ENCODE measurements at places on chromosomes 7 and 10.

- no peak for DNase-seq
Measured at GRCh38 chr10:34835908-34836508, 20.9 kb upstream of the PARD3 start.

GRCh38 chr10:53904506-53905241 is 896.4 kb downstream of the PCDH15 start:
- DNase-seq, result no peak

- DNase-seq, result no peak
Measured at GRCh38 chr7:146388928-146389327, 272.3 kb downstream of the CNTNAP2 start.

- no peak for DNase-seq
Measured at GRCh38 chr10:133274751-133275683, 1.7 kb downstream of the ADAM8 start.

- DNase-seq, result no peak
Measured at GRCh38 chr7:14836006-14836405, 66.5 kb downstream of the DGKB start.

DNA sequence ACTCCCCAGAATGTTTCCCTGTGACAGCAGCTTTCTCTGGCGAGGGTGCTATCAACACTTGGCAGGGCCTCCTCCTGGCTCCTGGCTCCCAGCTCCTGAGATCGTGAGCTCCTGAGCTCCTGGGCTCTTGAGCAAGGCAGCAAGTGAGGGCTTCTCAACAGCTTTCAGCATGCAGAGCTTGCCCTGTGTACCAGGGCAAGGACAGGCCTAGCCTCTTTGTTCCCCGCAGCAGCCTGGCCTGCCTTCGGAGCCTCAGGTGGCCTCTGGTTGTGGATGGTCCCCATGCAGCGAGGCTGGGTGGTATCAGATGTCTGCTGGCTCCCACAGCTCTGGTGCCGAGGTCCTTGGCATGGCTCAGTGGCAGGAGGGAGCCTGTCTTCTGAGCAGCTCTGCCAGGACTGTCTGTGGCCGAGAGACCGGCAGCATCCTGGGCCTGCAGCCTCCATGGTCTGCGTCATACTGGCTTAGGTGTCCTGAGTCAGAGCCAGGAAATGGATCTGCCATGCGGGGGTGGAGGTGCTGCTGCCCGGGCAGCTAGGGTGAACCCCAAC is 44.2 kb downstream of the ZMIZ1 start:
- DNase-seq, result no peak

GRCh38 chr7:16817536-16817935 is 12.7 kb upstream of the AGR2 start:
- DNase-seq, result no peak

DNA sequence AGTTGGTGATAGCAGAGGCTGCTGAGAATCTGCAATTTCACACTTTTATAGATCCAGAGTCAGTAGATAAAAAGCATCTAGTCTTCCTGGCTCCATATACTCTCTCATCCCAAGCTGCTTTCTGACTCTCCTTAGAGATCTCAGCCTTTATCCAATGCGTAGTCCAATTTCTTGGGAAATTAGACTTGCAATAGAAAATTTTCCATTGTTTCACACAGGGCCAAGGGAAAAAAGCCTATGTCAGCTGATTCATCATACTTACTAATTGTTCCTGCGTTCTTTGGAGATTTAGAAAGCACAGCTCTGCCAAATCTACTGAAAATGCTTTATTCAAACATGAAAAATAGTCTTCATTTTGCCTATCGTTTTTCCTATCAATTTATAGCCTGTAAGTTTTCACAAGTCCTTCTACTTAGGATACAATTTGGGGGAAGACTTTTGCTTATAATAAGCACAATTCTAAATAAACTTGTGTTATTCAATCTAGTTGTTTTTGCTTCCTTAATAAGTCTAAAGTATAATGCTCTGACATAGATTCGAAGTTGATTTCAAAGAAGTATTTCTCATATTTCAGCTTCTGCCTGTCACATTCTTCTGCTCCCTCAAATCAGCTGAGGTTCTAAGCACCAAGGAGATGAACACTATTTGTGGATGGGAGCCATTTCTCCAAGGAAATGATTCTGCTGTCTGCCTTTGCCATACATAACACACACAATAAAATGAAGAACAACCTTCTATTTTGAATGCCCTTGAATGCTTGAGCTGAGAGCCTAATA is 165.4 kb downstream of the ADAM12 start:
- DNase-seq, result no peak

- DNase-seq, result no peak
Measured at GRCh38 chr7:37322831-37323230, 125.8 kb downstream of the ELMO1 start.

GRCh38 chr7:83677180-83677866 is 28.4 kb upstream of the SEMA3E start:
- peak; percentile 8 for DNase-seq

DNA sequence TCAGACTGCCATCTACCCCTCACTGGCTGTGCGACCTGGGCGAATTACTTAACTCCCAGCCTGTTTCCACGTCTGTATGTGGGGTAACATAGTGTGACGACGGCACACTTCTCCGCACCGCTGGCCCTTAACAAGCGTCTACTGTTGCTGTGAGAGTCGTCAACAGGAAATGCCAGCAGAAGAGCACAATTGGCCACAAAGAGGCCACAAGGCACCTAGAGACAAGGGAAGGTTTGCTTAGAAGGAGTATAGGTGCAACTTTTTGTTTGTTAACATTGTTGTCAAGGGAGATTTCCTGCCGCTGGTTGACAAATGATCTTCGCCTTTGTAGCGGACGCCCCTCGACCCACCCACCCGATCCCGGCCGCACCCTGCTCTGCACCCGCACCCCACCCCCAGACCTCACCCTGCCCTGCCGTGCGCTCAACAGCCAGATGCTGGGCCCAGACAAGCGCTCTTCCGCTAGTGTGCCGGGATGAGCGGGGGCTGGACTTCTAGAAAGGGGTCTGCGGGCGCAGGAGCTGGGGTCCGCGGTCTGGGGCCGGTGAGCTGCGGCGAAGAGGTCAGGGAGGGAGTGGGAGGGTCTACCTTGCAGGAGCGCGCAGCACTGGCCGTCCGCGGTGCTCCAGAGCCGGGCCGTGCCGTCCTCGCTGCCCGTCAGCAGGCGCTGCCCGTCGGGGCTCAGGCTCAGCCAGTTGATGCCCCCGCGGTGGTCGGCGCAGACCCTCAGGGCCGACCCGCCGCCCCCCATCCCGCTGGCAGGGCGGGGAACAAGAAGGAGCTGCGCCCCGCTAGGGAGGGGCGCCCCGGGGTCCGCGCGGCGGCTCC is 785 bp downstream of the WDR86 start:
- DNase-seq, result no peak

DNA sequence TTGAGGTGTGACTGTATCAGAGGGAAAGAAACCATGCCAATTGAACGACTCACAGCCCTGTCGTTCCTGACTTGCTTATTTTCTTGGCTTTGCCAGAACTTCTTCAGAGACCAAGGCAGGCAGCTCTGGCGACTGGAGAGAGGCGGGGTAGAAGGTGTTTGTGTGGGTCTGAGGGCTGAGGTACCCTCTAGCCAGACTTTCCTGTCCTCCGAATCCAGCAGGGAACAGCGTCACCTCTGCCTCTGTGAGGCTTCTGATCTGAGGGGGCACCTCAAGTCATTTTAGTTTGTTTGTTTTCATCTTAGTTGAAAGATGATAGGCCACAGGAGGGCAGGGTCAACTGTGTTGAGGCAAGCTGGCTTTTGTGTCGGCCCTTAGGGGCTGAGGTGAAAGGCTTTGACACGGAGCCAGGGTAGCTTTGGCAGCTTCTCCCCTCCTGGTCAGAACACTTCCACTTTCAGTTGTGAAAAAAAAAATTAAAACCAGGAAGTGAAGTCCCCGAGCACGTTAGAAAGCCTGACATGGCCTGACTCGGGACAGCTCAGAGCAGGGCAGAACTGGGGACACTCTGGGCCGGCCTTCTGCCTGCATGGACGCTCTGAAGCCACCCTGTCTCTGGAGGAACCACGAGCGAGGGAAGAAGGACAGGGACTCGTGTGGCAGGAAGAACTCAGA is 1.9 kb downstream of the ACSL5 start:
- DNase-seq, result no peak

GRCh38 chr7:22146961-22147512 is 201.3 kb upstream of the CDCA7L start:
- no peak for DNase-seq

GRCh38 chr7:1181640-1182039 is 21.6 kb upstream of the ZFAND2A start:
- DNase-seq, result no peak

DNA sequence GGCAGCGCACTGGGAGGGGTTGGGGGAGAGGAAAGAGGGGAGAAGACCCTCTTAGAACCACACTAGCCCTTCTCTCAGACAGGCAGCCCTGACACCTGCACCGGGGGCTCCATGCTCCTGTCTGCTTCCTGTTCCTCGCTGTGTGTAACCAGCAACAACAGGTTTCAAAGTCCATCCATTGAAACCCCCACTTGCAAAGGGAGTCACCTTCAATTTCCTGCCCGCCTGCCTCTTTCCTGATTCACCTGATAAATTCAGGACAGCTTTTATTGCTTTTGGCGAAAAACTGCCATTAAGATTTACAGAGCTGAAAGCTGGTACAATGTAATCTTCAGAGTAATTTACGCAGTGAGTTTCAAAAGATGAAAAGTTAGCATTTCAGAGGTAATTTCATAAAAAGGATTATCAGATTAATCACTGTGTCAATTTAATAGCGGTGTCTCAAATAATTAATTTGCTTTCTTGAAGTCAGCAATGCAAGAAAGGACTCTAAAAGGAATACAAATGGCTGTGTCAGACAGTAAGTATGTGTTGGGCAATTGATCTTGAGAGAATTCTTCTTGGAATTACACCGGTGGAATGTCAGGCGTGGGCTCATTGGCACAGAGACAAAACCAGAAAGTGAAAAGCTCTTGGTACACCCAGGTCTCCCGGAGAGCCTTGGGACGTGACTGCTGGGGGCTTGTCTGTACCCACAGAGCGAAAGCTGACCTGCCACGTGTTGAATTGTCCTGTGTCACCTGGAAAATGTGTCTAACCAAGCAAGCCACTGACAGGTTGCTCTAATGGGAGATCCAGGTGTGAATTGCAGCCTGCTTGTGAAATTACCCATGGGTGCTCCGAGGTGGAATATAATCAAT is 60.7 kb downstream of the TMEM209 start:
- peak; percentile 42 for DNase-seq

- no peak for DNase-seq
Measured at GRCh38 chr7:16121876-16122390, 299.4 kb downstream of the CRPPA start.

DNA sequence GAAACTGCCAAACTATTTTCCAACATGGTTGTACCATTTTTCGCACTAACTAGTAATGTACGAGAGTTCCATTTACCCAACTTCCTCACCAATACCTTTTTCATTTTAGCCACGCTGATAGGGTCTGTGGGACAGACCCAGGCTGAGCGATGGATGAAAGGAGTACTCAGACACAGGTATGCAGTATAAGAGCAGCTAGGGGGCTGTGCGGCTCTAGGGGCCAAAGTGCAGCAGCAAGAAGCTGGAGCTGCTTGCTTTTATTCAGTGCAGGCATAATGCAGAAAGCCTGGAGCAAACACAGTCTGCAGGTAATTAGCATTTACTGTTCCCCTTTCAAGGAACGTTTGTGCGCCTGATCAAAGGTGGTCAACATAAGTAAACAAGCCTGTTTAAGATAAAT is 21.0 kb downstream of the UCMA start:
- no peak for DNase-seq

DNA sequence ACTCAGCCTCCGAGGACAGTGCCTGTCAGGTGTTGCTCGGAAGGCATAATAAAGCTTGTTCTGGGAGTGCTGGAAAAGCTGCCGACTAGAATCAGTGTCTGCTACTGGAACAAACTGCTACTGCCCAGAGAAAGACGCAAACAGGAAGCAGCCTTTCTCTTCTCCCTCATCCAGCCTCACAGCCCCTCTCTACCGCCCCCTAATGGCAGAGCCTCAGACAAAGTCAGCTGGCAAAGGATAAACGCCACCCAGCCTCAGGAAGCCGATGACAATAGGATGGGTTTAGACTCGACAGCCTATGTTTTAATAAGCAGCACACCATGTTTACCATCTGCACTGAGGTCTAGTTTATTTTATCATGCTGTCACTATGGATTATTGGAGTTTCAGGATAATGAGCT is 169.5 kb upstream of the LYZL1 start:
- no peak for DNase-seq

GRCh38 chr7:155213955-155214740 is 83.5 kb upstream of the INSIG1 start:
- DNase-seq, result peak; percentile 54

DNA sequence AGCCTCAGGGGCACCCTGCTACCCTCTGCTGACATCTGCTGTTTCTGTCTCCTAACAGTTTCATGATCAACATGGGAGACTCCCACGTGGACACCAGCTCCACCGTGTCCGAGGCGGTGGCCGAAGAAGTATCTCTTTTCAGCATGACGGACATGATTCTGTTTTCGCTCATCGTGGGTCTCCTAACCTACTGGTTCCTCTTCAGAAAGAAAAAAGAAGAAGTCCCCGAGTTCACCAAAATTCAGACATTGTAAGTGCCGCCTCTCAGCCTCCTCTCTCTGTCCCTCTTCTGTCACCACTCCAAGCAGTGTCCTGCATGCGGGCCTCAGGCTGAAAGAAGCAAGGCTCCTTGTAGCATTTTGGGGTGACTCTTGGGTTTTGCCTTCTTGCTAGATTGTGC is 39.0 kb downstream of the POR start:
- DNase-seq, result no peak

DNA sequence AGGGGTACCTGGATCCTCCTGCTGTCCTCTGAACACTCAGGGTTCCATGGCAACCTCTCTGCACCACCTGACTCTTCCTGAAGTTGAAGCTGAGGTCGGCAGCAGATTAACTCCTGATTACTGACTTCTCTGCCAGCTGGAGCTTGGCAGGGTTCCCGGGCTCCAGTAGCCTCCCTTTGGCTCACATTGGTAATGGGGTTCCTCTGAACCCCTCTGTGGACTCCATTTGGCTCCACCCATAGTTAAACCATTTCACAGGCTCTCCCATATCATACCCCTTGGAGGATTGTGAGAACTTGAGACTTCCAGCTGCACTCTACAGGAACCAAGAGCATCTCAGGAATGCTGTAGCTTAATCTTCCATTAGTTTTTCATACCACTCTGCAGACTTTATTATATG is 292.5 kb downstream of the HDAC9 start:
- peak; percentile 11 for DNase-seq

GRCh38 chr7:7427363-7427762 is 108.3 kb downstream of the COL28A1 start:
- DNase-seq, result no peak

GRCh38 chr7:32171248-32171647 is 101.0 kb upstream of the PDE1C start:
- DNase-seq, result no peak
